Tibial artery (tissue), 4 donors: ENCODE measurements at places on chromosomes 3 and 15.

- DNase-seq, result no peak
Observed at GRCh38 chr3:11566916-11567315, 76.8 kb downstream of the VGLL4 start.

- DNase-seq, result no peak
Observed at GRCh38 chr3:21542656-21543379, 208.2 kb downstream of the ZNF385D start.

- DNase-seq, result no peak
Observed at GRCh38 chr3:130787422-130788068, 40.9 kb upstream of the PIK3R4 start.

GRCh38 chr3:17111586-17111985 lies 226.8 kb downstream of the PLCL2 start:
- DNase-seq, result no peak

DNA sequence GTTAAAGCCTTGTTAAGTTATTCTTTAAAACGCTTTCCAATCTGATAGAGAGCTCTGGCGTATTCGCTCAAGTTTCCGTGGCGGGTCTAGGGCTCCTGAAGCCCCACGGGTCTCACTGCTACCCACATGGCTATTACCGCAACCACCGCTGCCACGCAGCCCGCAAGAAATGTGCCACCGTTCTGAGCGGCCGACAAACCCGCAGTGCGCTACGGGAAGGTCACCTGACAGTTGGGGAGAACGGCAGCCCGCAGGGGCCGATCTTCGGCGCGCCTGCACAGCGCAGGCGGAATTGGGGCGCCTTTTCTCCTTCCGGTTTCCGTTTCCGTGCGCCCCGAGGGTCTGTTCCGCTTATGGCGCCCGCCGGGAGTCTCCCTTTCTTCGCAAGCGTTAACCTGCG lies 76.6 kb upstream of the SNRPN start:
- no peak for DNase-seq
